Inflammatory macrophage treated with lipopolysaccharide for 4 hours (primary cell): ENCODE measurements at places on chromosomes 1 and 21.

DNA sequence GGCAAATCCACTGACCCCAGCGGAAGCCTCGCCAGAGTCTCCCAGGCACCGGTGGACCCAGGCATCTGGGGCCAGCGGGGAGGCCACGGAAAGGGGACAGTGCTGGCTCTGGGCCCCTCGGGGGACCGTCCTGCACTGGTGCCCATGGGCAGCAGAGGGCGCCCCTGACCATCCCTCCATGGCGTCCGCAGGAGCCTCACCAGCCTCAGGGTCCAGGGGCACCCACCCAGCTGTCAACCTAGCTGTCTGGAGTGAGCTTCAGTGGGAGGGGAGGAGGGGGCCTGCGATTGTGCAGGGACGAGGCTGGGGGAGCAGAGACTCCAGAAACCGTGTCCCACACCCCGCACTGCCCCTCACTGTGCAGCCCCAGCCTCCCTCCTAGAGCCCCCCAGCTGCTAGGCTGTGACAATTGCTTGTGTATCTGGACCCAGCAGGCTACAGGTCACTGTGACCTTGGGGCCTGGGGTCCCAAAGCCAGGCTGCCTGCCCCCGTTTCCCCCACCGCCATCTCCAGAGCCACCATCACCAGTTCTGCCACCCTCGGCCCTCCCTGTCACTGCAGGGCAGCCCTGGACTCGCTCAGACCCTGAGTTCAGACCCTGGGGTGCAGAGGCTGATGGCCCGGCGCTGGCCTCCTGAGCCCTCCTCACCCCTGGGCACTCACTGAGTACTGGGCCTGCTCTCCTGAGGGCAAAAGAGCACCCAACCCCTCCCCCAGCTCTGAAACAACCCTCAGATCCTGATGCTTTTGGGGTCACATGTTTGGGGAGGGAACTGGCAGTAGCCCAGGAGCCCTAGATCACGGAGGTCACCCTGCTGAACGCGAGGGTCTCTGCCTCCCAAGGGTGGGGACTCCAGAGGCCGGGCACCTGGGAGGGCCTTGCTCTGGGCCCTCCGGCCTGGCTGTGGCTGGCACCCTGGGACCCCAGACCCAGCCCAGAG lies 10.6 kb upstream of the COL6A1 start:
- DNase-seq = peak; percentile 12

DNA sequence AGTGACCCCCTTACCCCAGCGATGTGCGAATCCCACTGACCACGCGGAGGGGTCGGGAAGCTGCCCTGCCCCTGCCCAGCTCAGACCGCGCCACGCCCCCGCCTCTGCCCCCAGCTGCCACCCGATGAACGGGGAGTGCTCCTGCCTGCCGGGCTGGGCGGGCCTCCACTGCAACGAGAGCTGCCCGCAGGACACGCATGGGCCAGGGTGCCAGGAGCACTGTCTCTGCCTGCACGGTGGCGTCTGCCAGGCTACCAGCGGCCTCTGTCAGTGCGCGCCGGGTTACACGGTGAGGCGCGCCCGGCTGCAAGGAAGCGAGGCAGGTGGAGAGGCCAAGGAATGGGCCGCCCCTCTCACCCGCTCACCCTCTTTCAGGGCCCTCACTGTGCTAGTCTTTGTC lies 11.9 kb upstream of the LRRC71 start:
- DNase-seq = no peak

DNA sequence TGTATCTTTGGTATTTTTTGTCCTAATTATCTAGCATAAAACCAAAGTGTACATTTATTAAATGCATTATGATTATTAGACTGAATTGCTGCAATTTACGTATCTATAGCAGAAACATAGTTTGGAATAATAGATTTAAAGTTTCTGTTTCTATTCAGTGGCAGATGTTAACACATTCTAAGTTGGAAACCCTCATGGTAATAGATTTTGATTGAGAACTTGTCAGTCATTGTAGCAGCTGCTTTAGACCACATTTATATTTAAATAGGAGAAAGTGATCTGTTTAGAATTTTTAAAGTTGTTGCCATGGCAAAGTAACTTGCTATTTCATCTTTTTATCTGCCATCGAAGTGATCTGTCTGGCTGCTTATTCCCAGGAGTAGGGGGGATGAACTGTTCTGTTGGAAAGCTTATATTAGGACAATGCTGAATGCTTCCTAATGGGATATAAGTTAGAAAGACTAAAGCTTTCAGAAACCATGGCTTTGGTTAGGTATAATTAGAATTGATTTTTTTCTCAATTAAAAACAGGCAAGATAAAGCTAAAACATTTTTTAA lies 61.6 kb downstream of the HS2ST1 start:
- DNase-seq = no peak

- no peak for DNase-seq
Measured at GRCh38 chr1:215957663-215958062, 390.6 kb downstream of the KCTD3 start.

DNA sequence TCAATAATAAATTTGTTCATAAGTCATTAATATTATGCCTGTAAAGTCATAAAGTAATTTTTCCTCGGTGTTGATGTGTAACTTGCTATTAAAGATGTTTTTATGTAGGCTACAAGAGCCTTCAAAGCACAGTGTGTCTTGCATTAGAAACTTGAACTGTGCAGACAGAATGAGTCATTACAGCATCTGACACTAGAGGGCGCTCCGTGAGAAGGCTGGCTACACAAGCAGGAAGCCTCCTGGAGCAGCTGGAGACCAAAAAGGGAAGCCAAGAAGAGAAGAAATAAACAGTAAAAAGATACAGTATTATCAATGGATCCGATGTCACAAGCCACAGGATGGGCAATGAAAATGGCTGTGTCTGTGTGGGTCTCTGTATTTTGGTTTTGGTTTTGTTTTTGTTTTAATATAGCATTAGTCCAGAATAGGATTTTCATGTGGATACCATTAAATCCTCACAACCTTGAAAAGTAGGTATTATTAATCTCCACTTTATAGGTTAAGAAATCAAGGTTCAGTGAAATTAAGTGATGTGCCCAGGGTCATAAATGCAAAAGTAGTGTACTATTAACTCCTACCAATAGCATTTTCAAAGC lies 16.1 kb upstream of the LRRC8D start:
- DNase-seq = peak; percentile 86

DNA sequence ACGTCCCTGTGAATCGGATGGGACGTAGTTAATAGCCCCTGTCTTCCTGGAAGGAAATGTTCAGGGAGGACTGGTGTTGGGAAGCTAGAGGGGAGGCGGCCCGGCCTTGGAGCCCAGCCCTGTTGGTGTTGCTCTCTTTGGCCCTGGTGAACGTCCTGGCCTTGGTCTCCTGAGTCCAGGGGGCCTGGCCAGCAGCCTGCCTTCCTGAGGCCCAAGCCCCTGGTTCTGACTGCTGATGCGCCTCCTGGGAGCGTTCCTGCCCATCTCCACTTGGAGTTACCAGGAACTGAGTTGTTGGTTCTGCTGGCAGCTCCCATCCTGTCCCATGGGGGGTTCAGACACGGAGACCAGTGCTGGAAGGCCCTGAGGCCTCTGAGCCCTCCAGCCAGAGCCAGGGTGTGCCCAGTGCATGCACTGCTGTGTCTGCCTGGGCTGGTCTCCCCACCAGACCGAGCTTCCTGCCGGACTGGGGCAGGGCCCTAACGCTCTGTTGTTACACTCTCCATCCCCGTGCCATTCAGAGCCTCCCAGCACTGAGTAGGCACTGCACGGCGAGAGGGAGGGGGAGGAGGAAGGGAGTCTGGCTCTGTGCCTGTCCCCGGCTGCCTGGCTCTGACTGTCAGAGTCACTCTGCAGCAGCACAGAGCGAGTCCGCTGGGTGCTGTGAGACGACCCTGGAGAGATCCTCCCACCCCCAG lies 382.5 kb upstream of the VAMP3 start:
- DNase-seq = no peak

DNA sequence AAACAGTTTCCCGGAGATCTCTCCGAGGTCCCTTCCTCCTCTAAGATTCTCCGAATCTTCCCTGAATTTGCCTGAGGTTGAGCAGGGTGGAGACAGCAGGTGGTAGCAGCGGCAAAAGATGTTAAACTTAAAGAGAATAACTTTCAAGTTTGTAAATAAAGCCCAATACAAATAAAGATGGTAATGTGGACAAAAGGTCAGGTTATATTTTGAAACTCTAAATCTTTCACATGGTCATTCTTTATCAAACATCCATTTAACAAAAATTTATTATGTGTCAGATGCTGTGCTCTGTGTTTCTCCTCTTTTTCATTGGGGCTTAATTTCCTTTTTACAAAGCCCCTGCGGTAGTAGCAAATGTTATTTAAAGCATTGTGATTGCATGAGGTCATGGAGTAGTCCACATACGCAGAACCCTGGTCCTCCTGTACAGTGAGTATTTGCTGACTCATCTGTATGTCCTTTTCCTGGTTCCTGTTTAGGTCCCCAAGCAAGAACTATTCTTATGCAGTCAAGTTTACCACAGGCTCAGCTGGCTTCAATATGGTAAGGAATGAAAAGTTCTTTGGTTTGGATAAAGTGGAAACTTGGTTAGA lies 119.2 kb downstream of the ITSN1 start:
- DNase-seq = peak; percentile 75

GRCh38 chr1:115642168-115643072 lies 650 bp downstream of the VANGL1 start:
- peak; percentile 10 for DNase-seq

DNA sequence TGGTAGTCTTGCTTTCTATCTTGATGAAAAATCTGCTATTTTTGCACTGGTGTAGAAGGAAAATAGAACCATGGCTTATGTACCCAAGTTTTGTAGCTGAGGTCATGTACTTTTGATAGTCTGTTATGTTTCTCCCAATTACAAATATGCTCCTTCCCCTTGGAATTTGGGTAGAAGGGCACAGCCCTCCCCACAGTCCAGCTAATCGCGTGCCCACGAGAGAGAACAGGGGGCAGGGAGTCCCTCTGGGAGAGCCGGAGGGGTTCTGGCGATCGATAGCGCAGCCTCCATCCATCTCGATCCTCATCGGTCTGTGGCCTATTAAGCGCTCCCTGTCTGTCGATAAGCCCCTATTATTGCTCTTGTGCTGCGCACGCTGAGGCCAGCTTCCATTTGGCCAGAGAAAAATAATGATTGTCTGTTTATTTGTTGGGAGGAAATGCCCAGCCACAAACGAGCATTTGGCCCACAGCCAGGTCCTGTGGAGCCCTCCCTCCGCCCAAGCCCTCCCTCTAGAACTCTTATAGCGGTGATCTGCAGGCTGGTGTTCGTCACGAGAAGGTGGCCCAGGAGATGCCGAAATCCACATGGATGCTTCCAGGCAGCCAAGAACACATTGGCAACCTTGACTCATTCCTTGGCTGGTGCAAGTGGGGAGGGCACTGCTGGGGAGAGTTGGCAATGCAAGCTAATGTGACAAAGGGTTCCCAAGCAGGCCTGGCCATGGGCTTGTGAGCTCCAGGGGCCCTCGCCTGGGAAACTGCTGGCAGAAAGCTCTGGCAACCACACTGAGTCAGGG lies 134.7 kb upstream of the TNR start:
- no peak for DNase-seq

DNA sequence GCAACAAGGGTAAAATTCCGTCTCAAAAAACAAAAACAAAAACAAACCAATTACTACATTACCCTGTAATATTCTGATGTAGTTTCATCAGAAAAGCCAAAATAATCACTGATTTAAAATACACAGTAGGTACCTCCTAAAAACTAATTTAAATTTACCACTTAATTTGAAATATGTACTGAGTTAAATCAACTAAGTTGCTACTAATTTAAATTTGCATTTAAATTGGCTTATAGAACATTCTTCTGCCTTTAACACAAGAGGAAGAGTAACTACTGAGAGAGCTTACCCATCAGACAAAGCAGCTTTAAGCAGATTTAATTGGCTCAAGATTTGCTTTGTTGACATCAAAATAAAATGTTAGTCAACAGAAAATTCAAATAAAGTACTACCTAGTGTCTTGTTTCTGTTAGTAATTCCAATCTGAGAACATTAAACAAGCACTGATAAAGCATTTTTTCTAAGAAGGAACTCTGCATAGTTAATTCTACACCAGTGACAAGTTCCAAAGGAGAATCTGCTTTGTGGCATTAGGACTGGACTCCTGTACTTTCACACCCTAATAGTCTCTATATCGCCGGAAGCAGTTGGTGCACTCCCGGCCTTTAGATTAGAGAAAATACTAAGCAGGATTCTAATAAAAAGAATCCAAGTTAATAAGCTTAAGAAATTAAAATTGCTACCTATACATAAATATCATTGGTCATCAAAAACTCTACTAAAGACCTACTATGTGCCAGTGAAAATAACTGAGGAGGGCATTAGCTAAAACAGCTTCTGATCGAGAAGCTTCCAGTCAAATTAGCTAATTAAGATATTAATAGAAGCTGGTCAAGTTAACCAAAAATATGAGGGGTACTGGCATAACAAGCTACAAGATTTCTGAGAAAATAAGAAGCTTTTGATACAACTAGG lies 8.4 kb downstream of the LUZP1 start:
- no peak for DNase-seq

DNA sequence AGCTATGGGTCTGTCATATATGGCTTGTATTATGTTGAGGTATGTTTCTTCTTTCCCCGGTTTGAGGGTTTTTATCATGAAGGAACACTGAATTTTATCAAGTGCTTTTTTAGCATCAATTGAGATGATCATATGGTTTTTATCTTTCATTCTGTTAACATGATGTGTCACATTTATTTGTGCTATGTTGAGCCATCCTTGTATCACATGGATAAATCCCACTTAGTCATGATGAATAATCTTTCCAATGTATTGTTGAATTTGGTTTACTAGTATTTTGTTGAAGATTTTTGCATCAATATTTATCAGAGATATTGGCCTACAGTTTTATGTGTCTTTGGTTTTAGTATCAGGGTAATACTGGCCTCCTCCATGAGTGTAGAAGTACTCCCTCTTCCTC lies 61.7 kb downstream of the GPR137B start:
- DNase-seq = peak; percentile 15

DNA sequence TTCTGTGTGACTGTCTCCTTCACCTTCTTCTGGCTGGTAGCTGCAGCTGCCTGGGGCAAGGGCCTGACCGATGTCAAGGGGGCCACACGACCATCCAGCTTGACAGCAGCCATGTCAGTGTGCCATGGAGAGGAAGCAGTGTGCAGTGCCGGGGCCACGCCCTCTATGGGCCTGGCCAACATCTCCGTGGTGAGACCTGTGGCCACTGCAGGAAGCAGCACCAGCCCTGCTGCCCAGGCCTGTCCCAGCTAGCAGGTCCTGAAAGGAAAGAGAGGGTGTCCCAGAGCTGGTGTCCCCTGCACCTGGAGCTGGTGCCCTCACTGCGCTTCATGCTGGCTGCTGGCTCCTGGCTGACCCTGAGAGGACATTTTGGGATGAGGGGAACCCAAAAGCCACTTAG lies 5.9 kb upstream of the ATXN7L2 start:
- no peak for DNase-seq

GRCh38 chr1:242651817-242652216 lies 127.3 kb upstream of the PLD5 start:
- no peak for DNase-seq
